Naive thymus-derived CD8-positive, alpha-beta T cell (primary cell): ENCODE measurements at places on chromosomes 1 and 21.

GRCh38 chr1:66331658-66332547 is 202.1 kb upstream of the SGIP1 start:
- peak; percentile 41 for DNase-seq

DNA sequence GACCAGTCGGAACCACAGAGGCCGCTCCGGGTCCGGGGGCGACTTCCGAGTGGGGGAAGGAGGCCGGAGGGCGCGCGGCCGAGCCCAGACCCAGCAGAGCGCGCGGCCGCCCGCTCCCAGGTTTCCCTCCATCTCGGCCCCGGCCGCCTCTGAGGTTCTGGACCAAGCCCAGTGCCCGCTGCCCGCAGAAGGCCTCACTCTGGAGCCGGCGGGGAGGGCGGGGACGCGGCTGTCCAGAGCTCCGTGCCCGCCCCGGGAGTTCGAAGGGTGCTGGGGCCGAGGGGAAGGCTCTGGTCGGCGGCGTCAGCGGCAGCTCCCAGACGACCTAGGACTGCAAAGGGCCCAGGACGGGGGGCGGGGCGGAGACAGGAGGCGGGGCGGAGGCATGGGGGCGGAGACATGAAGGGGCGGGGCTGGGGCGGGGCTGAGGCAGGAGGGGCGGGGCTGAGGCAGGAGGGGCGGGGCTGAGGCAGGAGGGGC is 48.0 kb upstream of the SLC19A1 start:
- DNase-seq: peak; percentile 69

DNA sequence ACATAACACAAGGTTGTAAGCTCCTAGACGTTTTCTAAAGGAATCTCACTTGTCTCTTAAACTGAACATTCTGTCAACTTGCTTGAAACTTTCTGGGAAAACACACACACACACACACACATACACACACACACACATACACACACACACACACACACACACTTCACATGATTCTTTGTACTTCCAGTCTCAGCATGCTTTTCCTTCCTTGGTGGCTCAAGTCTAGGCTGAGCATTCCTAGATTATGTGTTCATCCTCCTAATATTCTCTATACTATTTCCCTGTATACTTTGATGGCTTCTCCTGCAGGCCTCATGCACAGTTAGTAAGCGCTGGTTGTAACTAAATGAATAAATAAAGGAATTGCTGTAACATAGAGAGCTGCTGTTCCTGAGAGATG is 372.1 kb downstream of the PTPRC start:
- DNase-seq: no peak

- no peak for DNase-seq
These were observed 307.7 kb upstream of the PKN2 start for GRCh38 chr1:88376421-88376820.

DNA sequence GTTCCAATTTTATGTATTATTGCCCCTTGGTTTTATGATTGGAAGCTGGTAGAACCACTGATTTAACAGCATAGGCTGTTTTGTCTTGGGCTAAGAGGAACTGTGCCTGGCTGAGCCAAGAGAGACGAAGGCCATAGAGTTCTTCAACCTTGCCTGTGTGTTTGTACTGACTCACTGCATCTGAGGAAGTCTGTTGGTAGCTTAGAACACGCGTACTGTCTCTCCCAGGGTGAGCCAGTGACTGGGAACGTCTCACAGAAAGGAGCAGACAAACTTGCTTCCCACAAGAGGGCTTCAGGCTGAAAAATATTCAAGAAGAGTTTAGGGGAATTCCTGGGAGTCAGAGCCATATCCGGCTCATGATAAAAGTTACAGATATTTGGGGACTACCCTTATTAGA is 14.9 kb downstream of the TMEM51 start:
- no peak for DNase-seq

DNA sequence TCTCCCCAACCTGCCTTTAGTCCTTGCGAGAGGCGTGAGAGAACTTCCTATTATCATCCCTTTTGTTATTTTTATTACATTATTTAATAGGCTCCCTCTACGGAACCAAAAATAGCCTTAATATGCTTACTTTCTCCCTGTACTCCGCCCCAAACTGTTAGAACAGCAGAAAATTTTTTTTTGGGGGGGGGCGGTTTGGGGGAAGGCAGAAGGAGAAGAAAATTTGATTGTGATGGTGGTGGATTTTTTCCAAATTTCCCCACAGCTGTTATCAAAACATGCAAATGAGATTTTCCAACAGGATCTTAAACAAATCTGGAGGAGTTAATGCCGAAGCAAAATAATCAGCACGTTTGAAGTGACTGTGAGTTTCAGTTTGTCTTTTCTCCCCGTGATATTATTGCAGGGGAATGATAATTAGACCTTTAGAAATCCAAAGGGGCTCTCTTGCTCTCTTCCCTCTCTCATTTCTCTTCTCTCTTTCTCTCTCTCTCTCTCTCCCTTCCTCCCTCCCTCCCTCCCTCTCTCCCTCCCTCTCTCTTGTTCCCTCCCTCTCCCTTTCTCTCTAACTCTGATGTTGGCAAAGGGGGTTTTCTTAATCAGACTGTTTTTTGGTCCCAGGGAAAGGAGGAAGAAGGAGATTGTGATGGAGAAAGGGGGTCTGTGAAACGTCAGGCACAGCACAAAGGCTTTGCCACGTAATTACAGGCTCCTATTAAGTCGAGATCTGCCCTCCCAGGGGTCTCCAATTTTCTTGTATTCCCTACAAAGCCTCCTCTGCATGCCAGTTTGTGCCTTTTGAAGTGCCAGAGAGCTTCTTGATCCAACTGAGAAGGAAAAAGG is 1.1 kb upstream of the PRRX1 start:
- no peak for DNase-seq

GRCh38 chr1:27163093-27163492 is 8.2 kb upstream of the SLC9A1 start:
- no peak for DNase-seq

DNA sequence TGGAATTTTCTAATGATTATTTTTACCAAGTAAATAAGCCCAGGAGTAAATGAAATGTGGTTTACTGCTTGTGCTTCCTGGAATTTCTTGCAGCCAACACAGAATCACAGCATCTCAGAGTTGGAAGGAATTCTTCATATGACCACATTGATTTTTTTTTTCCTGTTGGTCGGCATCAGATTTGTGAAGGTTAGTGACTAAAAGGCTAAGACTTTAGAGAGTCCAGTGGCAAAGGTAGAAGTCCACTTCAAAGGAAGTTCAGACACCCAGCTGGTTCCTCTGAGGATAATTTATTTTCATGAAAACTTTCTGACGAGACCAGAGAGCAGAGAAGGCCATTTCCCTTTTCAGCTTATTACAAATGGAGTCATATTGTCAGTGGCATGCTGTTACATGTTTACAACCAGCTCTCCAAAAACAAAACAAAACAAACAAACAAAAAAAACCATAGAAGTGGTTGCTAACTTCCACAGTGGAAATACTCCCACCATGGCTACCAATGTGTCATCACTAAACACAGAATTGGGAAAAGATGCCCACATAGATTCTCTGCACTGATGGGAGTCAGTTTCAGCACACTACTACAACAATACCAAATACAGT is 77.2 kb upstream of the CDC42BPA start:
- DNase-seq: no peak

DNA sequence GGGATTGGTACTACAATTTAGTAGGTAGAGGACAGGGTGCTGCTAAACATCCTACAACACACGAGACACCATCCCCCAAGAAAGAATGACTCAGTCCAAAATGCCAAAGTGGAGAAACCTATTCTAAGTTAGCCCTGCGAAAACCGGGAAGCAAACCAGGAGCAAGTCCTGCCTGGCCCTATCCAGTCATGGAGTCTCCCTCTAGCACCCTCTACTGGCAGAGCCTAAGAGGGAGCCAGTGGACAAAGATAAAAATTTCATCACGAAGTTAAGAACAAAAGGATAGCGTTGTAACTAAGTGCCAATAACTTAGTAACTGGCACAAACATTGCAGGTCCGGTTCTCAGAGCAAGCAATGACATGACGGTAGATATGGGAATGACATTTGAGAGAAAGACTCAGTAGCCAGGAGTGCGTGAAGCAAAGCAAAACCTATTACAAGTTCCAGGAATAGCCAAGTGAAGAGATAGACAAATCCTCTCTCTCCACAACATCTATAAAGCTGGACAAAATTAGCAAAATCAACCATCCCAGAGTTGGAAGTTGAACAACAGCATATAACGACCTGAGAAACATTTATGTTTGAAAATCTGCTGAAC is 383.5 kb downstream of the OMA1 start:
- no peak for DNase-seq

DNA sequence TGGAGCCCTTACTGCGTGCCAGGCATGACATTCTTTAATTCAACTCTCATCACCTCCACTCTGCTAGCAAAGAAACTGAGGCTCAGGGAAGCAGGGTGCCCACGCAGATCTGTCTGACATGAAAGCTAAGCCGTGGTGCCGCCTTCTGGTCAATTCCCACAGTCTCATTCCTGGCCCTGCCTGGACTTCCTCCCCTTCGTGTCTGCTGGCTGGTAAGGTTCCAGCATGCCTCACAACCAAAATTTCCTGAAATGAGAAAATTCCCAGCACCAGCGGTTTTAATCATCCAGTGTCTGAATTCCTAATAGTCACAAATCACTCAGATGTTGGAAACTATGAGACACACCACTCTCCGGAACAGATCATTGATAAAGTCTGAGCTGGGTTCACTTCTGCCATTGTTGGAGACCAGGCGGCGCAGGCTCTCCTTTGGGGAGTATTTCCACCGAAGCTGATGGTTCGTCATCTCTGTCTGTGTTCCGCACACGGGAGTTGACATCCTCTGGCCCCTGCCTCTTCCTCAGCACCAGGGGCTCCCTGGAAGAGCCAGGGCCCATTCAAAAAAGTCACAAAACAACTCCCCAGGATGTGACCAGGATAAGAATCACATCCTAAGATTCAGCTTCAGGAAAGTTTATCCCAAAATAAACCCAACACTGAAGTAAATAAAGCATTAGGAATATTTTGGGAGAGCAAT is 167.7 kb downstream of the PLPP3 start:
- DNase-seq: no peak

- no peak for DNase-seq
These were observed 8.7 kb downstream of the DNAJC6 start for GRCh38 chr1:65317866-65318653.

DNA sequence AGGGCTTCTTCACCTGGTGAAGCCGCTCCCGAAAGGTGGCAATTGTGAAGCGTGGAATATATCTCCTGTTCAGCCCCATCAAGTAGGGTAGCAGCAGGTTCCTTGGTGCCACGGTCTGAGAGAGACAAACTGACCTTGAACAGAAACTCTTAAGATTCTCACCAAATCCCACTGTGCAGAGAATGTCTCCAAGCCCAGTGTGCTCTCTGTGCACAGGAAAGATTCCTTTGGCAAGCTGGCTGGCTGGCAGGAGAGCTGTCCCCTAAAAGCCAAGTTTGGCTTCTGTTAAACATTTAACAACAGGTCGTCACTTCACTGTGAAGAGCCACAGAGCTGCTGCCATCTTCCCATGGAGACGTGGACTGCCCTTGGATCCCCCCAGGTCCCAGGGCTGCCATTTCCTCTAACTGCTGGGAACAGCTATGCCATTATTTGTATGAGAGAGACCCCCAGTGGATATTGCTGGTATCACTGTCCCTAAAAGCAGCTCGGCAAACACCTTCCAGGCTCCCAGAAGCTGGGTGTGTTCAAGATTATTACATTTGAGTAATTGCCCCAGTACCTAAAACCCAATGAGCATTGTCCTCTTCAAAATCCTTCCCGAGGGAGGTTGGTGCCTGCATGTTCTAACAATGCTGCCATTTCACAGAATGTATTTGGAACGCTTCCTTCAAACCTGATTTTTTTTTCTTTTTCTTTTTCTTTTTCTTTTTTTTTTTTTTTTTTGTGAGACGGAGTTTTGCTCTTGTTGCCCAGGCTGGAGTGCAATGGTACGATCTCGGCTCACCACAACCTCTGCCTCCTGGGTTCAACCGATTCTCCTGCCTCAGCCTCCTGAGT is 71.8 kb downstream of the CD58 start:
- peak; percentile 38 for DNase-seq

- DNase-seq: no peak
These were observed 8.9 kb downstream of the FAM229A start for GRCh38 chr1:32353431-32353830.

DNA sequence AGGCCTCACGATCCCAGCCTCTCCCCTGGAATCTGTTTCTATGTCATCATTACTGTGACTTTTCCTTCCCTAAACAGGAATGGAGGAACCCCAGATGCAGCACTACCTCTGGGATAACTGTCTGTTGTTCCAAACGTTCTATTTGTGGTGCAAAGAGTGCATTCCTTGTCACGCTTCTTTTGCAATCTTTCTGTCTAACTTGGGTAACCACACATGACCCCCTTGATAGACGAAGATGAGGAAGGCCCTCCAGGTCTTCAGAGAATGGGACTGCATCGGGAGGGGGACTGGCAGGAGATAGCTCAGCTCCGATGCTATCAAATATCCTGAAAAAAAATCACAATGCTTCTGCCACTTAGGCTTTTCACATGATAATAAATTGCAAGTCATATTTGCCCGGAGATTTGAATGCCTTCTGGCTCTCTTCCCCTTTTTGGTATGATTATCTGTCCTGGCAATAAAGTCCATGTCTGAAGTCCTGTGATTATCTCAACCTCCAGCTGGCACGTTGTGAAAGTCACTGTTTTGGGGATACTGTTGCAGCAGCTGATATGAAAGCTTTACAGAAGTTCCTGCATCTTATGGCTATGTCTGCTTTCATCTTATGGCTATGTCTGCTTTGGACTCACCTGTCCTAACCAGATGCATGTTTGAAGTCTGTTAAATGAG is 148.7 kb upstream of the LMO4 start:
- DNase-seq: no peak

- DNase-seq: no peak
These were observed 100.0 kb downstream of the ABCA4 start for GRCh38 chr1:94020764-94021579.

DNA sequence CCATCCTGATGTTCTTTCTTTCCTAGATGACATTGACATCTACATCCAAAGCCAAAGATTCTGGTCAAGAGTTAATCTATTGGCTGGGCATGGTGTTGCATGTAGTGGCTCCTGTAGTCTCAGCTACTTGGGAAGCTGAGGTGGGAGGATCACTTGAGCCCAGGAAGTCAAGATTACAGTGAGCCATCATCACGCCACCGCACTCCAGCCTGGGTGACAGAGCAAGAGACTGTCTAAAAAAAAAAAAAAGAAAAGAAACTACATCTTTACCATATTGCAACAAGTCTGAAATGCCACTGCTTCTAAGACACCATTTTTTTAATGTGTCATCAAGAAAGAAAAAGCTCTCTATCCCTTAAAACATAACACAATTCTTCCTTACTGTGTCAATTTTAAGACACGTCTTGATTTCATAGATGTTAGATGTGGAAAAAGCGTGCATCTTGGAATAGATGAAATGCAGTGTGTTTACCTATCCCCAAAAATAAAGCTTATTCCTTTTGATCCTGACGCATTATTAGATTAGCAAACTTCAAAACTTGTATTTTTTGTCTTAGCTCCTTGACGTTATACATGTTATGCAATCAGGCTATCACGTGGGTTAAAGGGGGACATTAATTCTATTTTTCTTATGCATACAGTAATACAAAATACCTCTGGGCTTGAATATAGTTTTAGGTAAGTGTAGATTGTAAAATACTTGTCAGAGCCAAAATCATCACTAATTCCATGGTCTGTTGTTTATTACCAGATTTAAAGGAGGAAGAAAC is 46.3 kb downstream of the ELAPOR1 start:
- no peak for DNase-seq
